DMS 273 treated with DMSO at 0.1 percent for 48 hours (cell line): ENCODE measurements at places on chromosomes 5 and 9.

DNA sequence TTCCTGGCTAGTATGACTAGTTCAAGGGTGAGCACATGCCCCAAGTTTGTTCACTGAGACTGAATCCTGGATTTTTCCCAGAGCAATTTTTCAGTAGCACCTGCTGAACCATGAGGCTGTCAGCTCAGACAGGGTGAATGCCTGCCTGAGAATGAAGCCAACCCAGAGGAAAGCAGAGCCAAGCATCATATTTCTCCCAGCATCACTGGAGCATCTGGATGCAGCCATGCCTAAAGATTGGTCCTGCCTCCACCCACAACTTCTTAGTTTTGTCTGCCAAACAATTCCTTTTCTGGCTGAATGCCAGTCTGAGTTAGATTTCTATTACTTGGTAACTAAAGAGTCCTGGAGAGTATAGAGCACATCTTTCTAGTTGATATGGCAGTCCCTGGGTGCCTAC is 343.6 kb downstream of the CSNK1G3 start:
- peak; percentile 45 for DNase-seq

DNA sequence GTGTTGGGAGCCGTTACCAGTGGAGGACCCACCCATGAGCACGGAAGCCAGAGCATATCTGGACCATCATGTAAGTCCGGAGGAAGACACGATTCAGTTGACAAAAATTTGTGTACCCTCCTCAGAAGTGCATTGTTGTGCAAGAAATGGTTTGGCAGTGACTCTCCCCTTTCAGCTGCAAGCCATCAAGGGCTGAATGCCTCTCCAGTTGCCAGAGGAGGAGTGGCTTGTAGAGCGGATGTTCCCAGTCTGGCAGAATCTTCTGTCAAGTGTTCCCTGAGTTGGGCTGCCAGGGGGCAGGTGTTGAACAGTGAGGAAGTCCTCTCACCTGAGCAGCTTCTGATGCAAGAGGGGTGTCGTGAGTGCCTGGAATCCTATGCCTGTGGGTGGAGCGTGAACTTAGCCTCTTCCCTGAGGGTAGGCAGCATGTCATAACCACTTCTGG is 27.6 kb upstream of the CDKN2AIPNL start:
- DNase-seq, result no peak

- no peak for DNase-seq
Measured at GRCh38 chr5:81783401-81783800, 32.5 kb upstream of the SSBP2 start.

DNA sequence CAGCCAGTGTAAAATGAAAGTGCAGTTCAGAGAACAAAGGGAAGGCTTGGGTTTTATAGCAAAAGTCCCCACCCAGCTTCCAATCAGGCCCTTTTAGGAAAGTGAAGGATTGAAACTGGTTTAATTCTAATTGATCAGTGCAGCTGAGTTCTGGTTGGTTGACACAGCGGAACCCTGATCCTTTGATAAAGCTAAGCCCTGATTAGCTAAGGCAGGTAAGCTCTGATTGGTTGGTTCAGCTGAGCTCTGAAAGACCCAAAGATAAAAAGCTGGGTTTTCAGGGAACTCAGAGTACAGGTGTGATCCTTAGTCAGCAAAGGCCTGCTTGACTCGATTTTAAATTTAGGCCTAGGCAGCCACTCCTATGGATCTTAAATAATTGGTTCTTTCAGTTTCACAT is 70.8 kb upstream of the PRRC1 start:
- DNase-seq, result no peak

DNA sequence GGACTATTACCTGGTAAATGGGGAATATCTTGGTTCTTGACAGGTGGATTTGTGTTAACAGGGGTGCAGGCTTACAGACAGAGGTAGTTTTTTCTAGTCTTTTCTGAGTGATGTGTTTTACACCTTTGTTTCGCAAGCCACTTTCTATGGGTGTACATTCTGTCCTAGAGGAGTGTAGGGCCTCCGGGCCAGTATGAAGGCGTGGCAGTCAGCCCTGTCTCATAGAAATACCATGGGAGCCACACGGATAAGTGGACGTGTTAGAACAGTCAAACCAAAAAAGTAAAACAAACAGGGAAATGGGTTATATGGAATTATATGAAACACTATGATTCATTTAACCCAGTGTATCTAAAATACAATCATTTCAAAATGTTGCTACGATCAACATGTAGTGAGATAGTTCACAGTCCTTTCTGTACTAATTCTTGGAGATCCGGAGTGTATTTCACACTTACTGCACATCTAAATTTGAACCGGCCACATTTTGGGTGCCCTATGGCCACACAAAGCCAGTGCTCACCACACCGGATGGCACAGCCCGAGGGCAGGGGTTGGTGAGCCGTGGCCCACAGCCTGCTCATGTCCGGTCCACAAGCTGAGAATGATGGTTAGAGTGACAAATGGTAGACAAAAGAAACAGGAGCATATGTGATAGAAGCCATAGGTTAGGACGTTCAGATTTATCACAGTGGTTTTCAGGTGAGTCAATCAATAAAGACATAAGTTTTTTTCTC is 80.1 kb upstream of the IRX4 start:
- DNase-seq, result no peak

GRCh38 chr5:66993448-66993847 is 203.2 kb downstream of the CD180 start:
- DNase-seq, result no peak

- no peak for DNase-seq
Measured at GRCh38 chr9:86280580-86280979, 1.8 kb downstream of the ISCA1 start.

DNA sequence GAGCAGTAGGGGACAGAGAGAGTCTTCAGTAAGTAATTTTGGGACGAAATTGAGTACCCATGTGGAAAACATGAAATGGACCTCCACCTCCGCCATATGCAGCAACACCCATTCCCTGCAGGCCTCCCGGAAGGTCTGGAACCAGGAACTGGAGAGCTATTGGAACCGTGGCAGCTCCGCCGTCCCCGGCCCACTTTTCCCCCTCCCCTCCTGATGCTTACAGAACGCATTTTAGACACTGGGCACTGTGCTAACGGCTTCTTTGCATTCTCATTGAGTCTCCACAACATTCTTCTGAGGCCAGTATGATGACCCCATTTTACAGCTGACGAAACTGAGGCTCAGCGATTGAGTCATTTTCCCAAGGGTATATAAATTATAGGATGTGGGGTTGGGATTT is 20.4 kb upstream of the ZBTB43 start:
- no peak for DNase-seq
